ENCODE measurements at places on chromosomes 7 and 10.
A peak's percentile ranks its signal among the peaks of the same experiment; 100 is the strongest.

DNA sequence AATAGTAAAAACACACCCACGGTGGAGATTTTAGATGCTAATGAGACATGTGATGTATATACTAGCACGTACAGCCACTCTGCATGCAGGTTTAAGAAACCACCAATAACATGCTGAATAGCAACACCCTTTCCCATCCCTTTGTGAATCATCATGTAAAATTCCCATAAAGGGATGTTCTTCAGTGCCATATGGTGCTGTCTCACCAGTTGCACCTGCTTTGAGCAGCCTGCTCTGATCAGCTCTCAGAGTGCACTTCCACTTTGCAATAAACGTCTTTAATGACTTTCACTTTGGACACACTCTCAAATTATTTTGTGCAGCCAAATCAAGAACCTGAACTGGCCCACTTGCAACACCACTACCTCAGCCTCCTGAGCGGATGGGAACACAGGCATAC lies 615.0 kb downstream of the ANKRD7 start:
- no peak for DNase-seq

GRCh38 chr7:5625938-5626337 lies 155.5 kb downstream of the RNF216 start:
- DNase-seq = no peak

- no peak for DNase-seq
These were observed 2.5 kb downstream of the TCF7L2 start for GRCh38 chr10:112952282-112953173.

GRCh38 chr7:87223666-87224065 lies 4.1 kb upstream of the TMEM243 start:
- DNase-seq = no peak

DNA sequence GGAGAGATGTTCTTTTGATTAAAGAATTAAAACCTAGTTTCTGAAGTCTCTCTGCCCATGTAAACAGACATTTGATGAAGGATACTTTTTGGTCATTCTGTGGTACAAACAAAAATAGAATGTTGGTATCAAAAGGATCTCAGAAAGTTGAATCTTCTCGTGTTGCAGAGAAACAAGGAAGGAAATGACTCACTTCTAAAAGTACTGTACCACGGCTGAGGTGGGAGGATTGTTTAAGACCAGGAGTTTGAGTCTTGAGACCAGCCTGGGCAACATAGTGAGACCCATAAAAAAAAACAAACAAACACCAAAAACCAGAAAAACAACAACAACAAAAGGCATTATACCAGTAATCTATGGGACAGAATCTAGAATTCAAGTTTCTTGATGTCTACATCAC lies 69.7 kb downstream of the PRSS58 start:
- no peak for DNase-seq

DNA sequence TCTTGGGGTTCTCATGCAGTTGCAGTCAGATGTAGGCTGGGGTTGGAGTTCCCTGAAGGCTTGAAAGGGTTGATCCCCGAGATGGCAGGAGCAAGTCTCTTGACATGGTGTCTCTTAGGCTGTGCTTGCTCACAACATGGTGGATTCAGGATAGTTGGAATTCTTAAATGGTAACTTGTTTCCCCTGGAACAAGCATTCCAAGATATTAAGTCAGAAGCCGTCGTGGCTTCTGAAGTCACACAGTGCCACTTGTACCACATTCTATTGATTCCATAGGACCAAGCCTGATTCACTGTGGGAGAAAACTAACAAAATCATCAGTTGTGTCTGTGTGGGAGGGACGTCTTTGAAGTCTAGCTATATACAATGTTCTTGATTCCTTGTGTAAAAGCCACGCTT lies 3.5 kb upstream of the SLC35B4 start:
- DNase-seq = no peak

DNA sequence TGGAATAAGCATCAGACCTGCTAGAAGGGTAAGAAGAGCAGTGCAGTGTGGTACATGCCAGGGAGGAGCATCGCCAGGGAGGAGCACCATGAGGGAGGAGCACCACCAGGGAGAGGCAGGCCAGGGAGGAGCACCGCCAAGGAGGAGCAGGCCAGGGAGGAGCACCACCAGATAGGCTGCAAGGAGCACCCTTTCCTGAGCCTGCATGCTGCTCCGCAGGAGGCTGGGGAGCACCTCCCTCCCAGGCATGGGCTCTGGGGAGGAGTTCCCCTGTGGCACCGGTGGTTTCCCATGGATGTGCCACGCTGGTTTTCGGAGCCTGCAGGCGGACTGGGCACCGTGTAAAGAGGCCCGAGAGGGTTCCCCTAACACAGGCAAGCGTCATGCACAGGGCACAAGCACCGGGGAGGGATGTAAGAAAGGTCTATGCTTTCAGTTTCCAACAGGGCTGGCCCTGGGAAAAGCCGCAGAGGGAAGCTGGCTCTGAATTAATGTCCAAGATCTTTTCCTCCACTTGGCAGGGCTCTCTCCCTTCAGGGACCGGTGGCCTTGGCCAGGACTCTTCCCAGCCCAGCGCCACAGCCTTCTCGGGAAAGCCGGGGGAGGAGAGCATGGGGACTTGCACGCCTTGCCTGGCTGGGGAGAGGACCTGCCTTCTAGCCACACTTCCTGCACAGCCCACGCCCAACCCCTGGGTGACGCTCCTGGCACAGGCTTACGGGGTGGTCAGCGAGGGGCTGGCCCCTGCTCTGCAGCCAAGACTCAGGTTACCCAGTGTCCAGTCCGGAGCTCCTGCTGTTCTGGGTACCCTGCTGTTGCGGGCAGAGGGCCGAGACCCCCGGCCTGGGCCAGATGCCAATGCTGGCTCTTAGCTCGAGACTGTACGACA lies 11.5 kb upstream of the GPER1 start:
- DNase-seq = no peak

GRCh38 chr7:142024547-142024946 lies 28.9 kb downstream of the MGAM start:
- no peak for DNase-seq

DNA sequence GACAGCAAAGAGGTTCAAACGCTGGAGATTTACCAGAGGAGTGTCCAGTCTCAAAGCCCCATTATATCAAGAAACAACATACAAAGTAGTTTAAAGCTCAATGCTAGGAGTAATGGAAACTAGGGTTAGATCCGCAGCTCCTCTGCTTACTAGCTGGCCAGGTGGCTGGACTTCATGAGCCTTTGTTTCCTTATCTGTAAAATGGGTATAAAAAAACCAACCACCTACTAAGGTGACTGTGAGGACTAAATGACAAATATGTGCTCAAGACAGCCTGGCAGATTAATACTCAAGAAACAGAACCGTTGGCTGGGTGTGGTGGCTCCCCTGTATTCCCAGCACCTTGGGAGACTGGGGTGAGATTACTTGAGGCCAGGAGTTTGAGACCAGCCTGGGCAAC lies 5.8 kb upstream of the RBM20 start:
- no peak for DNase-seq

DNA sequence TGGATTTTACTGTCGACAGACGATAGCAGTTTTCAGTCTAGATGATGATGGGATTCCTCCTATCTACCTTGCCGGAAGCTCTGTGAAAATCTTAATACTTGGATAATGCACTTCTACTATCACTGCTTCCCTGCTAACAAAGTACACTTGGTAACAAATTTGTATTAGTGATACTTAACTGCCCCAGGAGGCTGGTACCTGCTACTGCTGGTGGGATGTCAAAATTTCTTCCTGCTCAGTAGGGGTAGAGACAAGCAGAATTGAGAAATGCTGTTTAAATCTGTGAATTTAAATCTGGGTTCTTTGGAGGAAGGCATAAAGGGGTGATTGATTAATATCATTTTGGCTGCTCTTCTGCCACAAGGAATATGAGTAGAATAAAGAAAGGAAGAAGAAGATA lies 99.8 kb upstream of the STRIP2 start:
- no peak for DNase-seq

DNA sequence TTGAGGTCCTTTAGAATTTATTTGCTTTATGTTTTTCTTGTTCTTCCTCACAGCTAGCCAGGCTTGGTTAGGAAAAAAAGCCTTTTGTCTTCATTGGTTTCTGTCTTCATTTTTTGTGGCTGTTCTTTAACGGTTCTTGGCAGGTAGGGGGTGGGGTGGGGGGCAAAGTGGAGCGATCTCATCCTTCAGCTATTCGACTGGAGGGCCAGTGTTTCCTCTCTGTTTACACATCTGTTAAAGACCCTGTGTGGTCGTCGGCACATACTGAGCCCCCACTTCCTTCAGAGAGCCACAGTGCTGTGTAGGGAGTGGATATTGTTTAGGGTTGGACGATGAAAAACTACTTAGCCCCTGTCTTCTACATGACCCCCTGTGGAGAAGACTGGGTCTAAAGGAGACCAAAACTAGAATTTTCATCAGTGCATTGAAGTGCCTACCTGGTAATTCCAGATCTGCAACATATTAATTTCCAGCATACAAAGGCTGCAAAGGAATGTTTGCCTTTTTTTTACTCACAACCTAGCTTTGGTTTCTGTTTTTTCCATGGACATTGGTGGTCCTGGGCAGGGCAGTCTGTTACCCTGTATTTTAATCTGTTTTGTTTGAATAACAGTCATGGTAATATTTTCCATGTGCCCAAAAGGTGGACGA lies 29.0 kb downstream of the PRPF18 start:
- no peak for DNase-seq

- DNase-seq = no peak
These were observed 182.7 kb upstream of the LYZL2 start for GRCh38 chr10:30812018-30812851.

GRCh38 chr7:111368381-111369065 lies 193.8 kb downstream of the IMMP2L start:
- no peak for DNase-seq

DNA sequence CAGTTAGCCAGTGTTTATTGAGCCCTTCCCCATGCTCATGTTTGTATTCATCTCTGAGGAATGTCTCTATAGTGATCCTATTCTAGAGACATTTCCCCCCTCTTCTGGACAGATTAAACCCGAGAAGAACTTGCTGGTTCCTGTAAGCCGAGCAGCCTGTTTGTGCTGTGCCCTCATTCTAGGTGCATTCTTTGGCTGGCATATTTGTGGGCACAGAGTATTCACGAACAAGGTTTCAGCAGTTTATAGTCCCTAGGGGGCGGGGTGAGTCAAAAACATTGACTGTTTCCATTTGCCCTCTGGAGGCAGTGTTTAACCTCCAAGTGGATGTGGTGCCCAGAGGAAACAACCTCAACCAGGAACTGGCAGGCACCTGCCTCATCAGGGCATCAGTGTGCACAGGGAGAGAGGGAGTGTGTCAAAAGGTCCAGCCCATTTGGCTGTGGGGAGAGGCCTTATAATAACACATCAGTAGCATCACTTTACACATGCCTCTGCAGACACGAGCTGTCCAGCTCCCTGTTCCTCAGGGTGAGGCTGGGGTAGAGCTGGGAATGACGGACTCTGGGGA lies 273.3 kb upstream of the LRGUK start:
- no peak for DNase-seq

DNA sequence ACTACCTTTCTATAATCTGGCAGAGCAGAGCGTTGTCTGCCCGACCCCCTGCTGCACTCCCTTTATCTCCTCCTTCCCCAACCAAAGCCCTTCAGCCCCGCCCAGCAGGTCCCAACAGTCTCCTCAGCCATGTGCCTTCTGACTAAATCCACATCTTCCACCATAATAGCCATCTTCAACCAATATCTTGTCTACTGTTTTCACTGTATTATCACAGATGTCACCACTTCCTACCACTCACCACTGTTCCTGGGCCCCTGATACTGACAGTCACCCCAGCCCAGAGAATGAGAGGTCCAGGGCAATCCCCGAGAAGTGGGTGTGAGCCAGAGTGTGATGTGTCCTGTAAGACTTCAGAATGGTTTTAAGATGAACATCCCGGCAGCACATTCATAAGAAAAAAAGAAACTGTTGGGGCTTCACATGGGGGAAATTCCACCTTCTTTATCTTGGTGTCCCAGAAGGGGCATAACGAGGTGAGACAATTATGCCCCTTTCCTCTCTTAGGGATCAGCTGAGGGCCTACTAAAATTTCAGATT lies 25.3 kb downstream of the CCDC6 start:
- DNase-seq = peak; percentile 68

GRCh38 chr7:41573862-41574261 lies 129.0 kb downstream of the INHBA start:
- no peak for DNase-seq

GRCh38 chr10:58993480-58994221 lies 182.8 kb upstream of the PHYHIPL start:
- DNase-seq = no peak

GRCh38 chr7:111370002-111370401 lies 192.3 kb downstream of the IMMP2L start:
- DNase-seq = no peak

DNA sequence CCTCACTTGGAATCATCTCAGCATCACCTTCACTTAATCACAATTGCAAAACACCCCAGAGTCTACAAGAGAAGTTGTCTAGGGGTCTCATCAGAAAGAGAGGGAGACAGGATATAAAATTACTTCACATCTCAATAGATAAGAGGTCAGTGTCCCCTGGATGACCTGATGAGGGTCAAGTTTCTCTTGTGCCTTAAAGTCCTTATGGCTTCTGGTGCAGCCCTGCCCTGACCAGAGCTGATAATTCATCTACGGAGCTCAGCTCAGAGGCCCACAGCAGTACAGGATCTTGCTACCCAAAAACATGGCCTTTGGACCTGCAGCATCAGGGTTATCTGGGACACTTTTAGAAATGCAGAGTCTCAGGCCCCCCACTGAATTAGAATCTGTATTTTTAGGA lies 111.1 kb upstream of the GLI3 start:
- DNase-seq = no peak

DNA sequence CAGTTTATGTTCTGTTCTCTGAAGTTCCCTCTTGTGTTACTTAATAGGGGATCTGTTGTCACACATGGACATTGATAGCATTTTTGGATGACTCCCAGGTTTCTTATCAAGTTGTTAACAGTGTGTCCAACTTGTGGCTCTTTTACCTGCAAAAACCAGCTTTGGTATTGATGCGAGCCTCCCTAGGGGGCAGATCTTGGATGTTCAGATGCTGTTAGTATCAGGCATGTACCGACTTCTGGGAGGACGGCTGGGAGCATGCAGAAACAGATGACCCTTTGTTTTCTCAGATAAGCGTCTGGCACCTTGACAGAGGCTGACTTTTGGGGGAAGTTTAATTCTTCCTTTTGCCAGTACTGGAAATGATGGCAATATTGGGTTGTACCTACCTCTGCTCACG lies 2.2 kb downstream of the PLPP4 start:
- DNase-seq = no peak

DNA sequence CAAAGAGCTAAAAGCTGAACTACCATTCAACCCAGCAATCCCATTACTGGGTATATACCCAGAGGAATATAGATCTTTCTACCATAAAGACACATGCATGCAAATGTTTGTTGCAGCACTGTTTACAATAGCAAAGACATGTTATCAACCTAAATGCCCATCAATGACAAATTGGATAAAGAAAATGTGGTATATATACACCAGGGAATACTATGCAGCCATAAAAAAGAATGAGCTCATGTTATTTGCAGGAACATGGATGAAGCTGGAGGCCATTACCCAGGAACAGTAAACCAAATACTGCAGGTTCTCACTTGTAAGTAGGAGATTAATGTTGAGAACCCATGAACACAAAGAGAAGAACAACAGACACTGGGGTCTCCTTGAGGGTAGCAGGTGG lies 1295.1 kb downstream of the TYW1 start:
- DNase-seq = no peak

GRCh38 chr7:147707926-147708325 lies 882.6 kb upstream of the C7orf33 start:
- no peak for DNase-seq

GRCh38 chr10:12549297-12549696 lies 199.9 kb downstream of the CAMK1D start:
- no peak for DNase-seq

- DNase-seq = no peak
These were observed 108.0 kb upstream of the HABP2 start for GRCh38 chr10:113444766-113445365.
